ENCODE measurements at places on chromosomes 2 and 18.

GRCh38 chr18:35983818-35984217 lies 11.3 kb downstream of the RMP24 start:
- no peak for DNase-seq

DNA sequence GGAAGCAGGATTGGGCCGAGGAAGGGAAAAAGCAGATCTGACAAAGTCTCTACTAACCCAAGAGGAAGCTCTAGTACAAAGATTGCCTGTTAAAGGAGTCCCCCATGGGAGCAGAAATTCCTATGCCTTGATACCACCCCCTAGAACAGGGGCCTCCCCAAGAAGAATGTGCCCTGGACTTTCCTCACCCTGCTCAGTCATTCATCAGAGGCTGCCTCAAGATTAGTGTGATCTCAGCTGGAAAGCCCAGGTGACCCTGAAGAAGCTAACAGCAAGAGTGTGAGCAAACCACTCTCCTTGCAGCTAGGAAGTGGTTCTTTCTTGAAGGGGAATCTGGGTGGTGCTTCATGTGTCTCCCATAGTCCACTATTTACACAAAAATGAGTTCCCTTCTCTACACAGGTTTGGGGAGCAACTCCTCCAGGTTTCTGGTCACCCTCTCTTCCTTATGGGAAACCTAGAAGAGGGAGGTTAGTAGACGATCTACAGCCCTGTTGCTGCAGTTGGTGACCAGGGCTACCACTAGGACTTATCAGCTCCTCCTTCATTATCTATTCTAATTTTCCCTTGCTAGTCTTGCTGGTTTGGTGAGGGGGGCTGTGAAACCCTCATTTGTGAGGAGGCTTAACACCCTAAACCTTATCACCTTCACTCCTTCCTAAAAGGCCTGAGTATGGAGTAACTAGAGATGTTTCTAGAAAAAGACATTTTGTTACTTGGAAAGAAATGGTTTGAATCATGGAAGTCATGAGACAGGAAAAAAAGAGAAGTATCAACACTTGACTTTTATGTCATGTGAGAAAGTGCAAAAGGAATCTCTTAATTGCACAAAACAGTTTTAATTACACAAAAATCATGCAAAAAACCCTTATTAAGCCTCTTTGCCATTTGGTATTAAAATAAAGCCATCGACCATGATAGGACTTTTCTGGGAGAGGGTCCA lies 2.9 kb upstream of the WDR7 start:
- DNase-seq: no peak

DNA sequence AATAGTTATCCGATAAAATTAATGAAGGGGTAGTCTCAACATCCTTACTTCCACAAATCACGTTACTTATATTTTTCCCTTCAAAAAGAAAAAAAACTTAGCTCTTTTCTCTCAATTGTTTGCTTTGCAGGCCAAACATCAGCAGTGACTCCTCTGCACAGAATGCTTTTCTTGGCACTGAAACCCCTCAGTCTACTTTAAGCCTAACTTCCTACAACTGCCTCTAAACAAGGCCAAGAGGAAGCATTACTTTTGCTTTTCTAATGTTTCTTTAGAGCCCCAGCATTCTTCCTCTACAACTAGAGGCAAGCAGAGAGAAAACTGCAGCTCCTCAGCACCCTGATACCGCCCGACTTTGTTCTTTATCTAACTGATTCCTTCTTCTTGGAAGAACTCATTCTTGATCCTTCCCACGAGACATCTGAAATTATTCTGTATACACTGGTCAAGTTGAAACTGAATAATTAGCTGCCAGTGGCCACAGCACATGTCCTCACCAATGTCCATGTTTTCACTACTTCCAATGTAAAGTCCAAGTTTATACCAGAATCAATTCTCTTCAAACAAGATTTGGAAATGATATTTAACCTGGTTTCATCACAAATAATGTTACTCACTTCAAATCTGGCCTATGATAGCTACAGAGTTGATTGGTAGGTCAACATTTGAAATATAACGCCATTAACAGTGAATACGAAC lies 55.3 kb downstream of the DTNB start:
- DNase-seq: no peak

DNA sequence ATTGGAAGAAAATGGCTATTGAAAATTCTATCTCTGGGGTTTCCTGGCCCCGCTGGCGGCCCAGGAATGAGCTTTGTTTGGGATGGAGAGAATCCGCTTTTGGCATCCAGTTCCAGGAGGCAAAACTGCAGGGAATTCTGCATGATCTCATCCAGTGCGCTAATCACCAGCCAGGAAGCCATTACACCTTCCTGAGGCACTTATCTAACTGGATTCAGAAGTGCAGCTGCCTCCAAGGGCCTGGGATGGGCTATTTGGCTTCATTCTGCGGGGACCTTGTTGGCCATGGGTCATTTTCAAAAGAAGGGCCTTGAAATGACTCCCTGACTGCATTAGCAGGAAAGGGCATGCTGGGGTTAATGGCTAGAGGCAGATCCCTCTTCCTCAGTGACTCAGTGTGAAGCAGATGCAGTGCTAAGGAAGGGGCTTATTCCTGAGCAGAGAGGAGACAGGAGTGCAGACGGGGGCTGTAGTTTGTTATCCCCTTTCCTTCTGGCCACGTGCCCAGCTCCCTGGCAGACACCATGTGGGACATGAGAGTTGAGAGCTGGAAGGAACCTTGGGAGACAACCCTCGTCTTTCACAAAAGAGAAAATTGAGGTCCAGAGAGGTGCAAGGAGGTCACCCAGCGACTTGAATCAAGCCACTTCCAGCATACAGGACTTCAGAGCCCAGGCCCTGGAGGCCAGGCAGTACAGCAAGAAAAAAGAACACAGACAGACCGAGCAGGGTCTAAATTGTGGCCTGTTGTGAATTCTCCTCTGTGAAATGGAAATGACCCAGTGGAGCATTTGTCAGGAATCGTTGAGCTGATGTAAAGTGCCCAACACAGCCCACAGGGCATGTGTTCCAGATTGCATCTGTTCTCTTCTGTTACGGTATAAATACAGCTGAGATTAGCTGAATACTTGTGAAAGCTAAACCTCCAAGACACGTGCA lies 161.8 kb downstream of the PRKCE start:
- peak; percentile 80 for DNase-seq

GRCh38 chr2:233060980-233061590 lies 943 bp downstream of the INPP5D start:
- no peak for DNase-seq

DNA sequence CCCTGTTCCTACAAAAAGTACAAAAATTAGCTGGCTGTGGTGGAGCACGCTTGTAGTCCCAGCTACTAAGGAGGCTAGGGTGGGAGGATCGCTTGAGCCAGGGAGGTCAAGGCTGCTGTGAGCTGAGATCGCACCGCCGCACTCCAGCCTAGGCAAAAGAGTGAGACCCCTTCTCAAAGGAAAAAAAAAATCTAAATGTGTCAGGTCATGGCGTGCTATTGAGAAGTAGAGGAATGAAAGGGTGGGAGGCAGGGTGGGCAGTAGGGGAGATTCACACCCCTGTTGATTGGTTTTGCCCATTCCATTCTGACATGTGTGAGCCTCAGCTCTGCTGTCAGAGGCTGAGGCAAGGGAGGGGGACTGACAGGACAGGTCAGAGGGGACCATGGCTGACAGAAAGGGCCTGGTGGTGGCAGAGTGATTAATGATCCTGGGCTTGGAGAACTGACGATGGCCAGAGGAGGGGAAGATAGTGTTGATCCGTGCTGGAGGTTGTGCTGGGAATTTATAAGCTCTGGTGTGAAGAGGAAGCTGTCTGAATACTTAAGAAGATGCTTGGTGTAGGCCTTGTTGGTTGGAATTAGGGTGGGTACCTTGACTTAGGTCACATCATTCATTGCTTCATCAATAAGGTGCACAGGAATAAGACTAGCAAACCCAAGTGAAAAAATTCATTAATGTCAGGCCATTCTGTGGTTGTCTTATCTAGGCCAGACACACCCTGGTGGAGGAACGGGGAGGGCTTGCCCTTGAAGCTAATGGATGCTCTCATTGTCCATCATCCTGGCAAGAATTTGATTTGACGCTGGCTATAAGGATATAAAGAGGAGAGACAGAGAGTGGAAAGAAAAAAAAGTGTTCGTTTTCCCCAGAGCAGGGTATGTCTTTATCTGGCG lies 19.1 kb upstream of the SMARCAL1 start:
- no peak for DNase-seq

- DNase-seq: no peak
Observed at GRCh38 chr2:69010437-69011194, 2.4 kb upstream of the ANTXR1 start.

DNA sequence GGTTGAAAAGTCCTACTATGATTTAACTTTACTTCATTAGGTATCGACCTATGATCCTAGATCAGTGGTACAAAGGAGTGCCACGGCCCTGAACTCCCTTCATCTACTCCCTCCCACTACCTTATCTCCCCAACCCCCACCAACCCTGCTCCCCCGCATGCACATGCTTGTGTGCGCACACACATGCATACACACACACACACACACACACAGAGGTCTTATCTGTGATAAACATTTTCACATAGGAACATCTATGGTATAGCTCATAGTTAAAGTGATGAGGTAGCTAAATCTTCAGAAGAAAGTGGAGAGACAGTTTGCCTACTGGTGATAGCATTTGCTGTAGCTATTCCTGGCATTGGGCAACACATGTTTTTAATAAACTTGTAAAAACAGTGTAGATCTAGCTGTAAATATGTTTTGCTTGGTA lies 471.3 kb downstream of the ZEB2 start:
- DNase-seq: no peak

GRCh38 chr18:40930211-40930882 lies 1024.7 kb upstream of the PIK3C3 start:
- DNase-seq: no peak

GRCh38 chr2:124915567-124915966 lies 890.5 kb downstream of the CNTNAP5 start:
- DNase-seq: no peak

DNA sequence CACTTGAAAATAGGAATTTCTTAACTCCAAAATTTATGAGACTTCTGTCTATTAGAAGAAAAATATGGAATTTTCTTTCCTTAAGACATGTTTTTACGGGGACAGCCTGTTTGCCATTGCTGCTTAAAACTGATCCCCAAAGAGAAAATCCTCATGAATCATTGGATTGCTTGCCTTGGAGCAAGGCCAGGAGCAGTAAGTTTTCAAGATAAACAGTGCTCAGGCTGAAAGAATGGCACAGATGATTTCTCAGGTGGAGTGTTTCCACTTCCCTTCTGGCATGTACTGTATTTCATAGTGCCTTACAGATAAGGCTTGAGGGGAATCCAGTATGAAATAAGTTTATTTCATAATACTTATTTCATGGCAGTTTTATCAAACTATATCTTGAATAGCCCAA lies 74.3 kb upstream of the MMADHC start:
- no peak for DNase-seq

DNA sequence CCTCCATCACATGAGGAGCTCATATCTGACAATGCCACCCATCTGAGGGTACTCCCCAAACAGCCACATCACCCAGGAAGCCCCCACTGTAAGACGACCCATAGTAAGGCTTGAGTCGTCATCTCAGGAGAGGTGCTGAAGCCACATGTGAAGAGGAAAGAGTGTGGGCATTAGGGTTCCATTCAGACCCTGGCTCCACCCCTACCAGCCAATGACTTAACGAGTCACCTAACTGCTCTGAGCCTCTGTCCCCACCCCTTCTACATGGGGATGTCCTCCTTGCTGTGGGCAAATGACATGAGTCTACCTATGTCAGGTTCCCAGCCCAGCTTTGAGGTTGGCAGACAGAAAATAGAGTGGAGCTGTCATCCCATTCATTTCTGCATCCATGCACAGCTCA lies 46.3 kb downstream of the C1QL2 start:
- DNase-seq: no peak

DNA sequence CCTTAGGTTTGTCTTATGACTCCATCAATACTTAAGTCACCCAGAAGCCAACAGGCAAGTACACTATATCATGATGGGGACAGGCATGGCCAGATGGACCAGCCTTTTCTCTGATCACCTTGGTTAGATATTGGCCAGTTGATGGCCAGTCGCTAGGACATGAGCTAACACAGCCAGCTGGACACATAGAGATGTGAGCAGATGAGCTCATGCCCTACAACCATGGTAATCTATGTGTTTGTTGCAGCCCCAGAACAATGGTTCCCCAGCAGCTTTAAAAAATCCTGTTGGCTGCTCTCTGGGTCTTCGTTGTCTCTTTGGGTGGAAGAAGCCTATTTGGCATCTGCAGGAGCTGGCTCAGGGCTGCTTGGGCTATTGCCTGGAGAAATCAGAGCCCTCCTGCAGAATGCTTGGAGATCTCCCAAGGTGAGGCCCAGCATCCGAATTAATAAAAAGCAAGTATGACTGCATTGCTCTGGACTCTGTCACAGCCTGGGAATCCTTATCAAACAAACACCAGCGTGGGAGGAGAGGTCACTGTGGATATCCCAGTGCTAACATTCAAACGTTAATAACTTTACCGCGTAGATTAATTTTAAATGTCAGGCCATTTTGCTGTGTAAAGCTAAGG lies 62.3 kb upstream of the KLHL29 start:
- no peak for DNase-seq

GRCh38 chr2:230942920-230943896 lies 18.2 kb upstream of the GPR55 start:
- DNase-seq: no peak

- no peak for DNase-seq
Observed at GRCh38 chr2:235608200-235608887, 114.5 kb downstream of the AGAP1 start.

DNA sequence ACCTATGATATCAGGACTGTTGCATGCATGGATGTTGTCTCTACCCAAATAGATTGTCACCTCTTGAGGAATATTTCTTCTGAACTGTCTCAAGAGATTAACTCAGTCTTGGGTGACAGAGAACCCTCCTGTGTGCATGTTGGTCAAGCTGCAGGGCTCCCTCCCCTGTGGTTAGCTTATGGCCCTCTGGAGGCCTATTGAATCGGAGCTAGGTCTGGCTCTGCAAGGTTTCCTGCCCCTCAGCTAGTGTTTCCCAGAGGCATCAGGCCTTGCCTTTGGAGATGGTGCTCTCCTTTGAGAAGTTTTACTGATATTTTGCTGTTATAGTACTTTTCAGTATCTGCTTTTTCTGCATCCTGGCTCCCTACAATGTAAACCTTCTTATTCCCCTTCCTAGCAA lies 769.2 kb upstream of the FAM98A start:
- no peak for DNase-seq

DNA sequence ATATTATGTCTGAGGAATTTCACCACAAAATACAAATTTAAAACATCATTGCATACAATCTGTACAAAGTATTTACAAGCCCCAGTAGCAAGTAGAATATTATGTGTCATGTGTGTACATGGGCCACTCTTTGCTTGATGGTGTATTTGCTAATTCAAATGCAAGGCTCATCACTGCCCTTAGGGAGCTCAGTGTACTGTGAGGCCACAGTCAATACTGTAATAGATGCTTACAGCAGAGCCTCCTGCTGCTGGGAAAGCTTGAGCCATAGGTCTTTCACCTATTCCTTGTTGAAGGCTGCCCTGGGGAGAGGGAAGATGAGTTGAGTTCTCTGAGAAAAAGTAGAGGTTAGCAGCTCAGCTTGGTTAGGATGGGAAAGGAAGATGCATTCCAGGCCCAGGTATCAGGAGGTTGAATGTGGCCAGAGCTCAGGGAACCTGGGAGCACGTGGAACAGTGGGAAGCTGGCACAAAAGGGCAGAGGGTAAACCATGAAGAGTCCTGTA lies 189.6 kb downstream of the LRP1B start:
- no peak for DNase-seq

GRCh38 chr2:189171956-189172609 lies 7.5 kb downstream of the COL5A2 start:
- no peak for DNase-seq
